ENCODE measurements at places on chromosomes 4 and X. TPM values are rescaled to one million over a fixed set of nuclear protein-coding genes. Genes with fewer than 3 reads are reported as not detected.
A peak's percentile ranks its signal among the peaks of the same experiment; 100 is the strongest.

DNA sequence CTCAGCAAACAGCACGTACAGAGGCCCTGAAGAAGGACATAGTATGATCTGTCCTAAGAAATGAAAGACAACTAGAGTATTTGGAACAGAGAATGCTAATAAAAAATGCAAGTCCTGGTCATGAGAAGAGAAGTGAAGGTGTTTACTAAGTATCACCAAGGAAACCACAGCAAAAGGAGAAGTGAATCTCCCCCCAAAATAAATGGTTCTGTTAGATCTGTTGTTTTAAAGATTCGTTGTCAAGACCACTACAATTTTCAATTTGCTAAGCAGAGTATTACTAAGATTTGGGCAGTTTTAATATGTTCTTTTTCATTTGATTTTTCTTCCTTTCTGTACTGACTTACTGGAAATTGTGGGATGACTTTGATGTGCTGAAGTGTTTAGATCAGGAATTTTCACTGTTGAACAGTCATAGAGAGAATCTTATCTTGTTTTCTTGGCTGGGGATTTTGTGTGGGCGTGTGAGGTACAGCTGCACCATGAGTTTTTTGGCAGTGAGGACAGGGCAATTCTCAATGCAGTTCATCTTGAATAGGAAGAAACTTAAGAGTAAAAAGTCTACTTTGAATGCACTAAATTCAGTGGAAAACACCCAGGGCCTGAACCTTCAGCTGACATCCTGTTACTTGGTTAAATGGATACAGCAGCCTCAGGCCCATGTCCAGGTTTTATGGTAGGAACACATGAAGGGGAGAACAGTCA is 132.2 kb downstream of the STIM2 start:
- peak; percentile 89 for DNase-seq

- DNase-seq, result no peak
Observed at GRCh38 chrX:128619490-128619889, 567.3 kb upstream of the ACTRT1 start.

DNA sequence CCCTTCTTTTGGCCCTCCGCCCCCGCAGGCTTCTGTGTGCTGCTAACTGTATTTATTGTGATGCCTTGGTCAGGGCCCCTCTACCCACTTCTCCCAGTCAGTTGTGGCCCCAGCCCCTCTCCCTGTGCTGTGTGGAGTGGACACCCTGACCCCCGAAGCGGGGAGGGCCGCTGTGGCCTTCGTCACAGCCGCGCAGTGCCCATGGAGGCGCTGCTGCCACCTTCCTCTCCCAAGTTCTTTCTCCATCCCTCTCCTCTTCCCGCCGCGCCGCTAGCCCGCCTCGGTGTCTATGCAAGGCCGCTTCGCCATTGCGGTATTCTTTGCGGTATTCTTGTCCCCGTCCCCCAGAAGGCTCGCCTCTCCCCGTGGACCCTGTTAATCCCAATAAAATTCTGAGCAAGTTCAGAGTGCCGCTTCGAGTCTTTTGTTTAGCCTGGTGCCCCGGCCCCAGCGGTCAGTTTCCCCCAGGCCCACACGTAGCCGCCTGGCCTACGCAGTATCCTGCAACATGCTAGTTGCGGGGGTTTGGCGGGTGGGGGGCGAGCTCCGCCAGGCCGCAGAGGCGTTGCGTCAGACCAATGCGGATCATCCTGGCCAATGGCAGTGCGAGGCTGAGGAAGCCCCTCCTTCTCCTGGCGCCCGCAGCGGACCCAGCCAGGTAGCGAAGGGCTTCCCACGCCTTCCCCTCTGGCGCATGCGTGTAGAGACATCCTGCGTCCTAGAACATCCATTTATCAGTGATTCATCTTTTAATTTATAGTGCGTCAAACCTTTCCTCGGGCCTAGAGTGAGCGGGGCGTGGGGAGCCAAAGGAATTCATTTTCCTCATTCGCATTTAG is 5.6 kb upstream of the KANTR start:
- peak; percentile 78 for DNase-seq

- DNase-seq, result peak; percentile 91
Observed at GRCh38 chrX:100643956-100644860, at the start of gene SRPX2. Gene SRPX2, plus strand, starts transcription at chrX:100644199. Its CDS starts 2,124 bp downstream, at chrX:100646323.

Gene KIT
- 6.9 TPM for total RNA-seq

Gene NUP62CL
- total RNA-seq, result not detected

Measured in IMR-90 (cell line).